ENCODE measurements at places on chromosomes 3 and 15.

DNA sequence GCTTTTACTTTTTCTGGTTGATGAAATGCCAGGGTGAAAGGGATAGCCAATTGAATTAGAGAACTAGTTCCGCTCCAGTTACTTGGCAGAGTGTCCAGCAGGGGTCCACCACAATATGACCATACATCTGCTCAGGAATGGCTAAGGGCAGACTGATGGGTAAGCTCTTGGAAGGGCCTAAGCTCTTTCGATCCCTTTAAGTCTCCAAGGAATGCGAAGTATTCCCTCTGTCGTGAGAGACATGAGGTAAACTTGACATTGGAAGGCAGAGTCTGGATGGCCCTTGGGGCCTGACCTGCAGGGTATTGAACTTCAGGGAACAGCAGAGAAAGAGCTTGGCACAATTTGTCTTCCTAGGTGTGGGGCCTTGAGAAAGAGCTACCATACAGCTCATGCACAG is 805.8 kb downstream of the PLOD2 start:
- DNase-seq: no peak

DNA sequence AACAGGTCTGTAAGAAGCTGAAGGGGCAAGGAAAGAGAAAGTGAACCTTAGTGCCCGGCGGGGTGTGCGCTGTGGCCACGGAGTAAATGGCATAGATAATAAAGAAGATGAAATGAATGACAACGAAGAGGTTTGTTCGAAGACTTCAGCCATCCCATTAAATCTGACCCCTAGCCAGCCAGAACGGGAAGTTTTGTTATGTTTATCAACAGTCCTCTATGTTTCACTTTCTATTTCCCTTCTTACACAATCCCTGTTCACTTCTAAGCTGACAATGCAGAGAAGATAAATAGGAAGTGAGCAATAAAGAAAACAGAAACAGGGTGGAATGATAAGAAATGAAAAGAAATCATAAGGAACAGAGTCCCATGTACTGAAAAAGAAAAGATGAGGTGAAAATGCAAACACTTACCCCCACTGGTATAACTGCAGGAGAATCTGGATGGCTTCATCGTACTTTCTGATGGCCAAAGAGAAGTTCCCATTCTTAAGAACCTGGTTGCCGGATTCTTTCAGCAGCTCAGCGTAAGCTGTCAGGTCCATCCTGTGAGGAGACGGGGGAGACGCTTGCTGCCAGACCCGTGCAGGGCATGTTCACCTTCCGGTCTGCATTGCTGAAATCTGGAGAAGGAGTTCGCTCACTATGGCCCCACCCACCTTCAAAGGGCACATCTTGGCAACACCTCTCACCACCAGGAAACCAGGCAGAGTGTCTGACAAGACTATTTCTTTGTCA is 36.8 kb downstream of the TRANK1 start:
- peak; percentile 11 for DNase-seq

DNA sequence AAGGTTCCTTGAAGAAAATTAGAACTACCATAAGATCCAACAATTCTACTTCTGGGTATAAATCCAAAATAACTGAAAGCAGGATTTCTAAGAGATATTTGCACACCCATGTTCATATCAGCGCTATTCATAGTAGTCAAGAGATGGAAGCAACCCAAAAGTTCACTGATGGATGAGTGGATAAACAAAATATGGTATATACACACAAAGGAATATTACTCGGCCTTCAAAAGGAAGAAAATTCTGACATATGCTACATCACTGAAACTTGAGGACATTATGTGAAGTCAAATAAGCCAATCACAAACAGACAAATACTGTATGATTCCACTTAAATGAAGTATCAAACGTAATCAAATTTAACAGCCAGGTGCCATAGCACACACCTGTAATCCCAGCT is 13.1 kb downstream of the DET1 start:
- DNase-seq: no peak

- DNase-seq: no peak
These were observed 1.5 kb downstream of the ZIC1 start for GRCh38 chr3:147410526-147411237.

GRCh38 chr3:120203016-120203415 is 82.0 kb downstream of the GPR156 start:
- no peak for DNase-seq

DNA sequence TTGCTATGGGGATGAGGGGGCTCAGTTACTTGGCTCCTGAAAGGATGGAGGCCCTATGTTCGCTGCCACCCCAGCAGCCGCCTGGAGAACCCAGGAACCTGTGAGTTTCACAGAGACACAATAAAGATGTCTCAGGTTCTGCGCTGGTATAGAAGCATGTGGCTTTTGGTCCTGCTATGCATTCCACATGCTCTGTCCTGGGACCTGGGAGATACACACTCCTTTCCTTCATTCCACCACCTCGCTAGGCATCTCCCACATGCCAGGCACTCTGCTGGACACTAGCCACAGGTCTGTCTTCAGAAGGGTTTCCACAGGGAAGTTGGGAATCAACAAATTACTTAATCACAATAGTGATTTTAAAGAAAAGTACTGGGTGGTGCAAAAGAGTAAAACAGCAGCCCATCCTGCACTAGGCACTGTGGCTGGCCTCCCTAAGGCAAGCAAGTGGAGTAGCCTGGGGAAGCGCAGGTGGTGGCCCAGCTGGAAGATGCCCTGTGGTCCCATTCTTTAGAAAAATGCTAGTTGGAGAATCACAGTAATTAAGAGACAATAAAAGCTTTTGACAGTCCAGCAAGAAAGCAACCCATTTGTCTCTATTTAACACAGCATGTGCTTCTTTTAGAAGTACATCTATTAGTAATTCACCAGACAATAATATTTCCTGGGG is 408.9 kb upstream of the WNT5A start:
- DNase-seq: no peak

- no peak for DNase-seq
These were observed 81.8 kb downstream of the WWTR1 start for GRCh38 chr3:149575961-149576564.

DNA sequence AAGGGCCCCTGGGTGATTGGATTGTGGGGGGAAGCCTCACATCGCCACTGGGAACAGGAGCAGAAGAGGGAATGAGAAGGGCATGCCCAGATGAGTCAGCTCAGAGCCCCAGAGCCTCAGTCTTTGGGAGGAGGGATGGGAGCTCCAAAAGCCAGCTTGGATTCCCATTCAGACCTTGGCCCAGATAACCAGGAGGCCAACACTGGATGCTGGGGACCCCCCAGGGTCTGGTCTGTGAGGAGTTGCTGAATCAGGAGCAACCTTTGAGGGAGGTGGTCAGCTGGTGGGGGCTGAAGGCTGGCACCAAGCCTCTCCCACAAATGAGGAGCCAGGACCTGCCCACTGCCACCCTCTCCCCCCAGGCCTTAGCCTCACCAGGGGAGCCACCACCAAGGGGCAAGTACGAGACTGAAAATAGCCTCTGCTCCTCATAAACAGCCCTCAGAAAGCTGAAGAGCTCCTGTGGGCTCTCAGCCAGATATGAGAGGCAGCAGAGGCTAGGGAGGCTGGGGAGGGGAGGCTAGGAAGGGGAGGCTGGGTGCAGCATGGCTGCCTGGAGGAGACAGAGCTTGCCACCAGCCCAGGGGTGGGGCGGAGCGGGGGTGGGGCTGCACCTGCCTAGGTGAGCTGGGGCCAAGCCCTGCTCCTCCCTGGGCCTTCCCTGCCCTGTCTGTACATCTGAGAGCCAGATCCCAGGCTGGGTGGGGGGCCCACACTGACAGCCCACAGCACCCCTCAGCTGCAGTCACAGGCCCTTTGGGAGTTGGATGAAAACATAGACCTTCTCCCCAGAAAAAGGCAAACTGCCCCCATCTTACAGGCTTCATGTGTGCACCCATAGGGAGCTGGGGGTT is 99.8 kb downstream of the SEC22A start:
- no peak for DNase-seq

DNA sequence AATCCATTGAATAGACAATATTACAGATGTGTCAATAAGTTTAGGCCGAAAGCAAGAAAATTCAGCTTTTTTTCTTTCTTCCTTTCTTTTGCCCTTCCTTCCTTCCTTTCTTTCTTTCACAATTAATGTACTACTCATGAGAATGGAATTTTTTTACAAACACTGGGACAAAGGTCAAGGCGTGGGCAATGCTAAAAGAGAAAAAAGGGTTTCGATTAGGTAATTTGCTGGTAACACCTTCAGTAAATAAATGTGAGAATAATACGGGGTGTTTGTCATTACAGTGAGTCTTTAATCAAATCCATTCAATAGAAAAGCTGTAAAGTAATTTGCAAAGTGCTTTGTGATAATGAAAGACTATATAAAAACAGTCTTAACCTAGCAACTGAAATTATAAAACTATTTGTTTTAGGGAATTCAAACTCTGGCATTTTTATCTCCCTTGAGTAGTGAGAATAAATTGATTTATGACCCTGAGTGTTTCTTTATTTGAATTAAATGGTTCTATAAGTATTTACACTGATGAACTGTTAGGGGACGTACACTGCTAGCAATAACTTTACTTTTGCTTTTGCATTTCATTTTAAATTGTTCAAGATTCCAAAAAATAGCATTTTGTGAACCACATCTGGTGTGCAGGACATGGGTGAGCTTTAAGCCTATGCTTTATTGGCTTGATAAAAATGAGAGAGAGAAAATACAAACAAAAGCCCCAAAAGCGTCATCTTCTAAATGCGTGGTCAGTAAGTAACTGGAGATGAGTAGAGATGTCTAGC is 104.2 kb upstream of the THRB start:
- DNase-seq: no peak

GRCh38 chr15:82646250-82647044 is 716 bp downstream of the CPEB1 start:
- DNase-seq: no peak

- no peak for DNase-seq
These were observed 350.7 kb upstream of the PROK2 start for GRCh38 chr3:72135636-72136035.

GRCh38 chr3:194129581-194130133 is 6.3 kb upstream of the HES1 start:
- no peak for DNase-seq

DNA sequence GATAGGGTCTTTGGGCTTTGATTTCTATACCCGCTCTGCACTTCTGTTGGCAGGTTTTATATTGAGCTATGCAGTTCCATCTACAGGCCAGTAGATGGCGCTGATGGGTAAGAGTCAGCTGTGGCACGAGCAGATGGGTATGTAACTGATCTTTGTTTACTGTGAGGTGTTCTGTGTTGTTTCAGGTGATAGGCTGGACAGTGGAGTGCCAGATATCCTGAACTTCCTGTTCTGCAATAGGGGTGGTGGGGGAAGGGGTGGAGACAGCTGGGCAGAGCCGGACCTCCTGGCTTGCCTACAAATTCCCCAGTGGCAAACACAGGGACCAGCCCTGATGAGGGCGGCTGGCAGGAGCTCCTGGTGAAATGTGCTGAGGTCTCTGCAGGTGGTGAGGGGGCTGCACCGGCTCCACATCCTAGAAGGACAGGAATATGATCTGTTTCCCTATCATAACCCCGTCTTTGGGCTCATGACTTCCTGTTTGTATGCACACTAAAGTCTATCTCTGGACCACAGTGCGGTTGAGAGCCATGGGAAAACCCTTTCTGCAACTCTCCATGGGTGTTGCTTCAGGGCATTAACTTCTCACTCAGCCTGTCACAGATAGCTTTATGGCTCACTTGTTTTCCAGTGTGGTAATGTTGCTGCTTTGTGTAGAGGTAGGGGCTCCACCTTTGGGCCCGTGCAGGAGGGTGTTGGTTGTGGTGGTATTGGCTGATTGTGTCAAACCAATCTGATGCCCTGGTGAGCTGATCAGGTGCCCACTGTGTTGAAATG is 13.4 kb upstream of the FAM98B start:
- DNase-seq: no peak

DNA sequence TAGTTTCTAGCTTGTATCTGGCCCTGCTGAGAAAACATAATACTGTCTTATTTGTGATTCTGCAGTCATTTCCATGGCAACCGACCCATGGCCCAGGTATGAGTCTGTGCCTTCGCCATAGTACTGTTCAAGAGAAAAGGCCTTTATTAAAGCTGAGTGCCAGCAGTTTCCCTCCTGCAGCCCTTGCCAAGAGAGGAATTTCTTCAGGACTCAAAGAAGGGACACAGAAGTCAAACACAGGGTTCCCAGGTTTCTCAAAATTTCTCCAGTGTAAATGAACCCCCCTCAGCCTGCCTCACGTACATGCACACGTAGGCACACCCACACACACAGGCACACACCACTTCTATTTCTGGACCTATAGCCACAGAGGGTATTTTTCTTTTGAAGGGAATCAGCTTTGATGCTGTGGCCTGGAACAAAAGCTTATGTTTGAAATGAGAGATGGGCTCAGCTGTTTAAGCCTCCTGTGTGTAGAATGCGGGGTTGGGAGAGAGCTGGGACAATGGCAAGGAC is 269.2 kb downstream of the PDCD6IP start:
- no peak for DNase-seq

GRCh38 chr15:68684476-68684875 is 105.7 kb downstream of the CORO2B start:
- no peak for DNase-seq

- DNase-seq: peak; percentile 68
These were observed 17.2 kb downstream of the MYL3 start for GRCh38 chr3:46845860-46846623.

GRCh38 chr3:34183611-34184340 is 385.3 kb downstream of the PDCD6IP start:
- DNase-seq: no peak
